ENCODE measurements at places on chromosomes 6 and 20.
A peak's percentile ranks its signal among the peaks of the same experiment; 100 is the strongest.

DNA sequence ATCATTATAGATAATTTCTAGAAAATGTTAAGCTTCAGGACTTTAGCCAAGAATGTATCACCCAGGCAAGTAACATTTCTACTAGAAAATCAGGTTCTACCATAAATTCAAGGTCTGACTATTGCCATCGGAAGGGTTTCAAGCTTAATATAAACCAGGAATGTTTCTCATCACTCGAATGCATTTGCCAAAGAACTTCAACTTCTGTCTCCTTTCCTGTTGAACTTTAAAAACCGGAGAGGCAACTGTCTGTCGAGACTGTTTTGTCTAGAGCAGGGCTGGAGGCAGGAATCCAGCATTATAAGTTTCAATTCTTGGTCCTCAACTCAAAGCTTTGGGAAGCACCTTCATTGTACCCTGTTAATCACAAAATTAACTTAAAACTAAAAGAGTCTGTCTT is 264.7 kb downstream of the ZNF217 start:
- DNase-seq = no peak

DNA sequence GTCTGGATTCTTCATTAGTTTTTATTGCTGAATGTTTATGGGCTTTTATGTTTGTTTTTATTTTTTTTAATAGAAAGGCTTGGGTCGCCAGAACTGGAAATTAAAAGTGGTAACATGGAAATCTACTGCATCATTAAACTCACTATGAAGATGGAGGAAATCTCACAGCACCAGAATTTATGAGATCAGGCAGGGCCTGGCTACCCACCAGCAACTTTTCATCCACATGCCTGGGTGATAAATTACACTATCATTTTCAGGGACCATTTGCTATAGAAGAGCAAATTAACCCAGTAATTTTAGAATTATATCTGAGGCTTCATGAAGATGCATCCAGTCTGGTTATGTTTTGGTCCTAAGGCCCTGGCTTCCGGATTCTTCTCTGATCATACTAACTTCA is 57.8 kb upstream of the PLCB4 start:
- no peak for DNase-seq

DNA sequence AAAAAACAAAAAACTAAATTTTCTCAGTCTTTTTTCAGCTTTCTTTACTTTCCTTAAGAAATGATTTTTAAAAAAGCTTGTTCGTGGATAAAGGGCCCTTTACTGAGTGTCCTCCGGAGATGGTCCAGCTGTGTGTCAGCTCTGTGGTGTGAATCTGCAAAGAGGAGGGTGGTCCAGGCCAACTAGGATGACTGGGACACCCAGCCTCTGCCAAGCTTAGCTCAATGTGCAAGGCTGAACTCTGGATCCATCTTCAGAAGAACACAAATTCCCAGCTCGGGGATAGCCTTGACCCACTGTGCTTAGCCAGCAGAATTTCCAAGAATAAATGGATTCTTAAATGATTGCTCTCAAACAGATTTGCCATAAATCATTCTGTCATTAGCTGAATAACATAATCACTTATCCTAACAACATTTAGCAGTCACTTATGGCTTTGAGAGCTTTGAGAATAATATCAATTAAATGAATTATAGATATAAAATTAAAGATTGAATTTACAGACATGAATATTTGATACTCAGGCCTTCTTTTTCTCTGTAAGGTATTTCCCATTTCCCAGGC is 14.2 kb upstream of the CALHM5 start:
- no peak for DNase-seq

- DNase-seq = no peak
Measured at GRCh38 chr6:158737082-158737709, 82.0 kb downstream of the EZR start.

DNA sequence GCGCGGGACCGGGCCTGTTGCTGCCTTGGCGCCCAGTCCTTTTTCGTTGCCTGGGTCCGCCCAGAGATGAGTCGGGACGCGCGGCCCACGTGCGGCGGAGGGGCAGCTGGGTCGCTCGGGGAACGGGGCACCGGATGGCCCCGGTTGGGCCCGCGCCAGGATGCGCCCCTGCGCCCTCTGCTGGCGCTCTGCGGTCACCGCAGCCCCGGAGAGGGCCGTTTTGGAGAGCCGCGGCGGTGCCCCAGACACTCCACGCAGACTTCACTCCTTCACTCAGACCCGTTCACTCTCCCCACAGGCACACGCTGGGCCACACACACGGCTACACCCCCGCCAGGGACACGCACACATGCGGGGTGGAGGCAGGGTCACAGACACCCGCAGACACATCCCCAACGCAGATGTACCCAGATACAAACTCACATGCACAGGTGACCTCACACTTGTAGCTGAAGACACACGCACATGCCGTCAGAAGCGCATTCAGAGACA is 38.8 kb downstream of the SRC start:
- DNase-seq = no peak

- DNase-seq = no peak
Measured at GRCh38 chr6:169184419-169184818, 69.2 kb downstream of the THBS2 start.

GRCh38 chr6:36515844-36516243 is 31.4 kb downstream of the STK38 start:
- DNase-seq = no peak

GRCh38 chr6:157732007-157732406 is 91.0 kb upstream of the SNX9 start:
- DNase-seq = no peak

DNA sequence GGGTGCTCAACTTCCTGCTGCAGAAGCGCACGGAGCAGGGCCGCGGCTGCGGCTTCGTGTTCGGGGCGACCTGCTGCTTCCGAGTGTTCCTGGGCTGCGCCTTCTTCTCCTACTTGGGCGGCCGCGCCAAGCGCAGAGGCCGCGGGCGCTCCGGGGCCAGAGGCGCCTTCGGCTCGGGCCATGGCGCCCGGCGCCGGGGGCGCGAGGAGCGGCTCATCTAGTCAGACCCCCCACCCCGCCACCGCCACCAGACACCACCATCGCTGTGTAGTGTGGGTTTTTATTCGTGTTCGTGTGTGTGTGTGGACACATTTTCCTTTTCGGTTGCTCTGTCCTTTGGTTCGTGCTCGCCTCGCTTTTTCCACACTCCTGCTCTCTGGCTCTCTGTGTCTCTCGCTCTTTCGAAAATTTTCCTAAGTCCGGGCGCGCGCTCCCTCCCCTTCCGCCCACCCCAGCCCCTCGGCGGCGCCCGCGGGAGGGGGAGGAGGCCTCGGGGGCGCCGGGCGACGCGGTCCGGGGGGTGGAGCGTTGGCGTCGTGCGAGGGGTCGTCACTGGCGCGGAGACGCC is 38.1 kb downstream of the GNAS start:
- DNase-seq = peak; percentile 24

DNA sequence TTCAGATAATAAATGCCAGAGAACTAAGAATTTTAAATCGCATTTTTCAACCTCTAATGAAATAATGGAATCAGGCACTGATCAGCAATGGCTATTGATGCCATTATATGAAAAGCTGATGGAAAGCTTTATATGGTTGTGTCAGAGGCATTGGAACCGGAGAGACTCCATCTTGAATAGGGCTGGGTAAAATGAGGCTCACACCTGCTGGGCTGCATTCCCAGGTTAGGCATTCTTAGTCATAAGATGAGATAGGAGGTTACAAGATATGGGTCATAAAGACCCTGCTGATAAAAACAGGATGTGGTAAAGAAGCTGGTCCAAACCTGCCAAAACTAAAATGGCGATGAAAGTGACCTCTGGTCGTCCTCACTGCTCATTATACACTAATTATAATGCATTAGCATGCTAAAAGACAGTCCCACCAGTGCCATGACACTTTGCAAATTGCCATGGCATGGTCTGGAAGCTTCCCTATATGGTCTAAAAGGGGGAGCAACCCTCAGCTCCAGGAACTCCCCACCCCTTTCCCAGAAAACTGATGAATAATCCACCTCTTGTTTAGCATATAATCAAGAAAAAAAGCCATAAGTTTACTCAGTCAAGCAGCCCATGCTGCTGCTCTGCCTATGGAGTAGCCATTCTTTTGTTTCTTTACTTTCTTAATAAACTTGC is 40.2 kb upstream of the CD83 start:
- no peak for DNase-seq

All from NCI-H1436 treated with DMSO at 0.1 percent for 48 hours (cell line).